GM12891 (cell line): ENCODE measurements at places on chromosomes 12 and 14.

DNA sequence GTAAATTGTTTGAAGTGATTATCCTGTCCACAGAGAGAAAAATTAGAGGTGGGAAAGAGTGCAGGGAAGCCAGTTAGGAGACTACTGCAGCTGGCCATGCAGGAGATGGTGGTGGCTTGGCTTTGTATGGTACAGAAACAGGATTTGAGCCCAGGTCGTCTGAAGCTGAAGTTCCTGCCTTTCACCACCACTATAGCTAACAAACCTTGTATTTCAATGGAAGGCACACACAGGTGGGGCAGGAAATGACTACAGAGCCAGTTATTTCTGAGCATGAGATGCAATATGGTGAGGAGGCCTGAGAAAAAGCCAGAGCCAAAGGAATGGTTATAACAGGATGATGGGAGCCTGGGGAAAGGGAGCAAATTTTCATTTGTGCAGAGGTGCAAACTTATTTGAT is 103.9 kb downstream of the BTG1 start:
- no peak for DNase-seq

- no peak for DNase-seq
These were observed 6.1 kb downstream of the HNF1A start for GRCh38 chr12:120984351-120984898.

GRCh38 chr12:40382217-40382616 is 157.4 kb downstream of the LRRK2 start:
- no peak for DNase-seq

GRCh38 chr12:108939594-108939993 is 59.7 kb downstream of the DAO start:
- DNase-seq, result no peak

DNA sequence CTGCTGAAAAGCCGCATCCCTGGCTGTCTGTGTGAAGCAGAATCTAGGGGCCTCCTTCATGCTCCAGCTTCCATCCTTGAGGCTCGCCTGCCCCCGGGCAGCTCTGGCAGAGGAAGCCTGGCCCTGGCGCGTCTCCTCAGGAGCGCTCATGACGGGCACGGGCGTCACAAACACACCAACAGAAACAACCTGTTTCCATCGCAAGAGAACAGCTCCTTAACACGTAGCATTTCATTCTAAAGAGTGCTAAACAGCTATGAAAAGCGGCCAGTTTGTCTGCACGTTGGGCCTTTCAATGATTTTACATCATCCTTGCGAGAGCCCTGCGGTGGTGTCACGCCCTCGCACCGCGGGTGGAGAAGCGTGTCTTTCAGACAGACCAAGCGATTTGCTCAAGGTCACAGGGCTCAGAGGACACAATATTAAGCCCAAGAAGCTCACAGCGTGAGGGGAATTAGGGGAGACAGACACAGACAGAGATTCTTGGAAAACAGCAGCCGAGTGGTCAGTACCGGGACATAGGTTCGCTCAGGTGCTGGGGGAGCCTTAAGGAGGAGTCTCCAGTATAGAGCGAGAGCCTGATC is 4.9 kb downstream of the ADGRD1 start:
- no peak for DNase-seq

- no peak for DNase-seq
These were observed 133.7 kb upstream of the RTL1 start for GRCh38 chr14:101037021-101037817.

DNA sequence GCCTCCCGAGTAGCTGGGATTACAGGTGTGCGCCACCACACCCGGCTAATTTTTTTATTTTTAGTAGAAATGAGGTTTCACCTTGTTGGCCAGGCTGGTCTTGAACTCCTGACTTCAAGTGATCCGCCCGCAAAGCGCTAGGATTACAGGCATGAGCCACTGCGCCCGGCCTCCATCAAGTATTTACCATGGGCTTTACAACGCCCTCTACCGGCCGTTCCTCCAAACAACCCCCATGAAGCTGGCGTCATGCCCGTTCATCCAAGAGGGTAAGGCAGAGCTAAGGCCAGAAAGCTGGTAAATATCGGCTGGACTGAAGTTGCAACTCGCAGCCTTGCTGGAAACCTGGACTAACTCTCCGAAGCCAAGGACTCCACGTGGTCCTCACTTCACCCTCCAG is 41.6 kb downstream of the RNF34 start:
- DNase-seq, result no peak

DNA sequence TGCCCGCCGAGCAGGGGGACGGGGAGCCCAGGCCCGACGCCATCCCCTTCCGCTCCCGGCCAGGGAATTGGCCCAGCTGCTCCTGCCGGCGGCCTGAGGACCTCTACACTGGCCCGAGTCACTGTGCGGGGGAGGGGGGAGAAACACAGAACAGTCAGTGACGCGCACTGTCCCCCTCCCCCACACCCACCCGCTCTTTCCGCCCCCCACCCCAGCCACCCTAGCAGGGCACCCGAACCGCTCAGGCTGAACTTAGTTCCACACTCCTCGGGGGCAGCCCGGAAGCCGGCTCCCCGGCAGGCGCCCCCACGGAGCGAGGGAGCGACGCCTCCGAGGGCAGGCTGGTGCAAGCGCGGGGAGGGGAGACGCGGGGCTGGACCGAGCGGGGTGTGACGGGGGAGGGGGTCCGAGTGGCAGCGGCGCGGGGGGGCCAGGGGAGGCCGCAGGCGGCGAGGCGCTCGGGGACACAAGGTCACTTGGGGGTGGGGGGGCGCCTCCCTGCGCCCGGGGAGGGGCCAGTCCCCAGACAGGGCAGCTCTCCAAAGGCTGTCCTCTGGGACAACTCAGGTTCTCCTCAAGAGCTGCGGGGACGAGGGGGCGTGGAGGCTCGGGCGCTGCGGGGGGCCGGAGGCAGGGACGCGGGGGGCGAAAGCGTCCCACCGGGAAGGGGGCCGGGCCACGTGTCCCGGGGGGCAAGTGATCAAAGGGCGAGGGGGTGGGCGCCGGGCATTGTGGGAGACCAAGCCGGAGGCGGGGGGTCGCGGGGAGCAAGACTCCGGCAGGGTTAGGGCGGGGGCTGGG is 648 bp downstream of the CHD4 start:
- DNase-seq, result no peak

DNA sequence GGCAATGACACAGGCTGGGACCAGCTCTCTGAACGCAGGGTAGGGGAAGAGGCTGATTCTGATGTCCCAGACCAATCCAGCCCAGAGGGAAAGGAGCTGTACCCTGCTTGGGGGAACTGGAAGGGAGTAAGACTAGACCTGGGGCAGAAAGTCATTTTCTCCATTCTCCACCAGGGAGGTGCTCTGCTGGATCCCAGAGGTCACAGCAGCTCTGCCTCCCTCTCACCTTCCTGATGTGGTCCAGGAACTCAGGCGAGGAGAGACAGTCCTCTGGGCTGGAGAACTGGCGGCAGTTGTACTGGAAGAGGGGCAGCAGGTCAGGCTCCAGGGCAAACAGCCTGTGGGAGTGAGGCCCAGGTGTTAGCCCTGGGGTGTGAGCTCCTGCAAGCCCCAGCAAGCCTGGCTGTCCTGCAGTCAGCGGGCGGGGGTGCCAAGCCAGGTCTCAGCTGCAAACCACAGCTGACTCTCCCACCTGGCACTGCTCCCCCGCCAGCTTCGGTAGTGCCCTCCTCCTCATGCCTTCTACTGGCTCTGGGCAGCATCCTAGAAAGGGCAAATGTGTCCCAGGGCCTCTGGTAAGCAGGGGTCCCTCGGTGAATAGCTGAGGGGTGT is 1.9 kb downstream of the NGB start:
- no peak for DNase-seq

- no peak for DNase-seq
These were observed 55.5 kb upstream of the NPAS3 start for GRCh38 chr14:32883188-32883587.

DNA sequence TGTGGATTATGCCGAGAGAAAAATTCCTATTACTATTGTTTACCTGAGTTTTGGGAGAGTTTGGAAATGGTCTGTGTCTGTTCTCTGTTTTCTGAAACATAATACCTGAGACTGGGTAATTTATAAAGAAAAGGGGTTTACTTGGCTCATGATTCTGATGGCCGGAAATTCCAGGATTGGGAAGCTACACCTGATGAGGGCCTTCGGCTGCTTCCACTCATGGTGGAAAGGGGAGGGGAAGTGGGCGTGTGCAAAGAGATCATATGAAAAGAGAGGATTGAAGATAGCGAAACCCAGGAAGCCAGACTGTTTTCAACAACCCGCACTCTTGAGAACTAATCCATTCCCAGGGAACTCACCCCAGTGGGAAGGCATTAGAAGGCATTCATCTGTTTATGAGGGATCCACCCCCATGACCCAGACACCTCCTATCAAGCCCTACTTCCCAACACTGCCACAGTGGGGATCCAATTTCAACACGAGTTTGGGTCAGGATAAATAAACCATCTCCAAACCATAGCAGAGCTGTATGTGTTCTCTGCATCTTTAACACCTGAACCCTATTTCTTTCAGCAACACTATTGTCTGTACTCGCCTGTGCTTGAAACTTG is 51.1 kb downstream of the APAF1 start:
- DNase-seq, result no peak
